ENCODE measurements at places on chromosomes 6 and 20.

DNA sequence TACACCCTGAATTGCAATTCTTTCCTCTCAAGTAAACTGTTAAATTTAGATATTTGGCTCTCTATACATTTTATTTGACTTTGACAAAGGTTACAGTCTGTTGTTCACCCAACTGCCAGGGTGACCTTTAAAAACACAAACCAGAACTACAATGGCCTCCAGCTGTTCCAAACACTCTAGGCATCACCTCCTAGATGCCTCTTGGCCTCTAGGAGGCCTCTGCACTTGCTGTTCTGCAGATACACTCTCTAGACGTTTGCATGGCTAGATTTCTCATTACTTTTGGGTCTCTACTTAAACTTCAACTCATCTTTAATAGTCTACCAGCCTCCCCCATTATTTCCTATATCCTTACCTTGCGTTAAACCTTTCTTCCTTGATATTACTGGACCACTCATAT lies 102.8 kb upstream of the BEND3 start:
- DNase-seq: no peak

GRCh38 chr6:170358496-170358895 lies 51.9 kb downstream of the FAM120B start:
- no peak for DNase-seq

DNA sequence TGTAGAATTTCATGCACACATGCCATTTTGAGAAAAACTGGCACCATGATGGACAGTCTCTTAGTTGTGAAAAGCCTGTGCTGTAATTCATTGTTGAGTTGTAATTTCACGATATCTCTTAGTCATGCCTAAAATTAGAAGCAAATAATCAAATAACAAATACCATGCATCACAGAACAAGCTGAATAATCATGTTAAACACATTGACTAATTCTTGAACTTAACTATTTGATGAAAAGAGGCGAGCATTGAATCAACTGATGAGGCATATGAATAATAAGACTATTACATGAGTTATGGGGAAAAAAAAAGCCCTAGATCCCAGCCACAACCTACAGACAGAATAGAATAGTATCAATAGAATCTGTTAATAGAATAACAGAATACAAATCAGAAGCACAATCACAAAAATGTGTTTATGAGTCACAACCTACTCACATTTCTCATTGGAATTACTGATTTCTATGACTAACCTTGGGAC lies 14.2 kb upstream of the RNF217 start:
- DNase-seq: peak; percentile 8

GRCh38 chr6:3297909-3298308 lies 39.2 kb downstream of the PSMG4 start:
- no peak for DNase-seq

GRCh38 chr6:133159255-133159795 lies 81.8 kb upstream of the EYA4 start:
- DNase-seq: no peak

- DNase-seq: no peak
Measured at GRCh38 chr6:116385921-116386320, 15.2 kb downstream of the DSE start.

- no peak for DNase-seq
Measured at GRCh38 chr6:22411376-22412105, 114.7 kb upstream of the PRL start.

DNA sequence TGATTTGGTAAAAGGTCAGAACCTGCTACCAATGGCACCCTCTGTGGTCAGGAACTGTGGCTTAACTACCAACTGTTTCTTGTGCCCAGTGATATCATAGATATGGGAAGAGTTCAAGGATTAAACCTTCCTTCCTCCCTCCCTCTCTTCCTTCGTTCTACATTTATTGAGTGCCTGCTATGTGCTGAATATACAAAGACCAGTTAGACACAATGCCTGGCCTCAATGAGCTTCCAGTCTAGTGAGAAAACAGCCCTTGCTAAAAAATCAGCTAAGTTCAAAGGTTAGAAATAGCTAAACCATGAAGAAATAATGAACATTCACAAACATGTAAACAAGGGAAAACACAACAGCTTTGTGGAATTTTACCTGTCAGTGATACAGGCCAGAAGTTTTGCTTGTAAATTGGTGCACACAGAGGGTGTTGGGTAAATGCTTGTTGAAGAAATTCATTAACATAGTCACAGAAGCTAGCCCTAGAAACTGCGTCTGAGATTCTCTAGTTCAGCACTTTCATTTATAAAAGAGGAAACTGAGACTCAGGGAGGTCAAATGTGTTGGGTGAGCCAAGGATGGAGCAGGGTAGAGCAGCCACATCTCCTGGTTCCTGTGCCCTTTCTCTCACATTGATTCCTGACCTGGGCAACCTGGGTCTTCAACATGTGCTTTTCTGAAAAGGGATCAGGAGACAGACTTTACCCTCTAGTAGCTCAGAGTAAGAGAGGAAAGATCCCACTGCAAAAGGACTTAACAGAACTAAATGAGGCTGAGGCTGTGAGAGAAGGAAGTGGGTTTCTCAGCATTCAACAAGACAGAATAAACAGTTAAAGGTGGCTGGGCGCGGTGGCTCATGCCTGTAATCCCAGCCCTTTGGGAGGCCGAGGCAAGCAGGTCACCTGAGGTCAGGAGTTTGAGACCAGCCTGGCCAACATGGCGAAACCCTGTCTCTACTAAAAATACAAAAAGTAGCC lies 14.4 kb upstream of the FOXO3 start:
- DNase-seq: no peak

DNA sequence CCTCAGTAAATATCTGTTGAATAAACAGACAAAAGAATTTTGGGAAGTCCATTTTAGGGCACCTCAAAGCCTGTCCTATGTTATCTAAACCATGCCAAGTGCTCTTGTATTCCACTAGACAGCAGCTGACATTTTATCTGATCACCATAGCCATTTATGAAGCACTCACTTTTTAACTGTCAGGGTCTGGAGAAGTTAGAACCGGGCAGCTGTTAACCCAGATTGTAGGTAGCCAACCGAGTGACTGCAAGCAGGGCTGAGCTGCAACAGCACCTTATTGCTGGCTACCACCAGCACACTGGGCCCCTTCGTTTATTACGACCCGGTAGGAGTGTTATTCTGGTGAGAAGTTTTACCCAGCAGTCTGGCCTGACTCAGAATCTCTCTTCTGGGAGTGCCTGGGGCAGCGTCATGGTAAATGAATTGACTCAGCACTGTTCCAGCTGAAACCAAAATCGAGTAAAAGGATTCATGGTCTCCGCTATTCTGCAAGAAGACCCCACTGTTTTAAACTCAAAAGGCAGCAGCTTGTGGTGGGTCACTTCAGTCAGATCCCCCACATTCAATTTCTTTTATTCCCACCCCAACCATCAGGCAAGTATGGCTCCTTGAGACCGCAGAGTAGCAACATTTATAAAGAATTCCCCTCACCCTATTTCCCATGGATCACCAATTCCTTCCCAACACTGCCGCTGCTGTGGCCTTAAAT lies 1.7 kb downstream of the UBE2V1 start:
- peak; percentile 68 for DNase-seq

DNA sequence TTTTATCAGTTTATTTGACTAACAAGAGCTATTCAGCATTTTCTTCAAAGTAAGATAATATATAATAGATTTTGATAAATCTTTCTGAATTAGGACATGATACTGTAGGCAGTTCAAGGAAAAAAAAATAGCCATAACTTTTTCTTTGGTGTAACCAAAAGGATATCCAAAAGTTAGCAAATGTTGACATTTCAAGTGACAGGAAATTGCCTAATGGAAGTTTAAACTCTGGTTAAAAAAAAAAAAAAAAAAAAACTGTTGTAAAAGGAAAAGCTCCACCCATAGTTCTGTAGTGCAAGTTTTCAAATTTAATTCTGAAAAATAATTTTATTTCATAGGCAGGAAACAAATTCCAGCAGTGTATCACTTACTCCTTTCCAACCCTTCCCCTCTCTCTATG lies 18.8 kb downstream of the HEBP2 start:
- no peak for DNase-seq

GRCh38 chr6:45718871-45719270 lies 296.8 kb downstream of the CLIC5 start:
- peak; percentile 55 for DNase-seq

DNA sequence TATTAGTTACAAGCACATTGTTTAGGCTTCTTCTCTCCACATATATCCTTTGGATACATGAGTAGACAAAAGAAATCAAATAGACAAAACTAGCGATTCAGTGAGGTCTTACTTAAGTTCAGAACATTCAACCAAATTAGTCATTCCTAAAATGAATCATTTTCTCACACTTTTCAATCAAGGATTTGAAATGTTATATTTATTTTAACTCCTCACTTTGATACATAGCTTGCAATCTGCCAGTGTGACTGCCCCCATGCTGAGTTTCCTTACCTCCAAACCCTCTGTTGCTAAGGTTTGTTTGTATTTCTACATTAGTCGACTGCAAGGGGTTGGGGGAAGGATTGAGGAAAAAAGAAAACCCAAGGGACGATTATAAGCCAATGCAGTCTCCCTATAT lies 3.5 kb upstream of the MOXD1 start:
- DNase-seq: no peak

DNA sequence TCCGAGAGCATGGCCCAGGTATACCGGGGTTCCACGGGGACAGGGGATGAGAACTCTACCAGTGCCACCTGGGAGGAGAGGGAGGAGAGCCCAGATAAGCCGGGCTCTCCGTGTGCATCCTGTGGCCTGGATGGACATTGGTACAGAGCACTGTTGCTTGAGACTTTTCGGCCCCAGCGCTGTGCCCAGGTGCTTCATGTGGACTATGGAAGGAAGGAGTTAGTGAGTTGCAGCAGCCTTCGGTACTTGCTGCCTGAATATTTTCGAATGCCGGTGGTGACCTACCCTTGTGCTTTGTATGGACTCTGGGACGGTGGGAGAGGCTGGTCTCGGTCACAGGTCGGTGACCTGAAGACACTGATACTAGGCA lies 1.3 kb downstream of the TDRD6 start:
- no peak for DNase-seq

DNA sequence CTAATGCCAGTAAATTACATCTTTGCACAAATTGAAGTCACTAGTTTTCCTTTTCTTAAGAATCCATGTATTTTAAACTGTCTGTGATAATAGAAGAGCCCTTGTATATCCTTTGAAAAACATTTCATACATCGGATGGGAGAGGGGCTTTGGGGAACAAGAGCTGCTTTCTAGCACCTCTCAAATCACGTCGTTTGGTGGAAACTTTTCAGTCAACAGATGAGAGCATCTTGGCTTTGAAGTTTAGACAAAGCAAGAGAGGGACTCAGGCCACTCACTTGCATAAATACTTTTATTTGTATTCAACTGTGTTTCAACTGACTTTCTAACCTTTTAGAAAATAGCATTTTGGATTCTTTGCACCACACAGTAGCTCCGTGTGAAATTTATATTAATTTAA lies 502.3 kb upstream of the IMPG1 start:
- no peak for DNase-seq

DNA sequence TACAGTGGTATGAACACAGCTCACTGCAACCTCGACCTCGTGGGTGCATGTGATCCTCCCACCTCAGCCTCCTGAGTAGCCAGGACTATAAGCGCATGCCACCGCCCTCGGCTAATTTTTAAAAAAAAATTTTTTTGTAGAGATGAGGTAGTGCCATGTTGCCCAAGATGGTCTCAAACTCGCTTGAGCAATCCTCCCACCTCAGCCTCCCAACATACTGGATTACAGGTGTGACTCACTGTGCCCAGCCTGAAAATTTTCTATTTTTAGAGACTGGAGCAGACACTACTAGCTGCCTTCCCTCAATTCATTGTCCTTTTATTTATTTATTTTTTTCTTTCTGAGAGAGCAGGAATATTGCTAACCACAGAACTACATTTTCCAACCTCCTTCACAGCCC lies 20.3 kb upstream of the GTF3C6 start:
- no peak for DNase-seq

DNA sequence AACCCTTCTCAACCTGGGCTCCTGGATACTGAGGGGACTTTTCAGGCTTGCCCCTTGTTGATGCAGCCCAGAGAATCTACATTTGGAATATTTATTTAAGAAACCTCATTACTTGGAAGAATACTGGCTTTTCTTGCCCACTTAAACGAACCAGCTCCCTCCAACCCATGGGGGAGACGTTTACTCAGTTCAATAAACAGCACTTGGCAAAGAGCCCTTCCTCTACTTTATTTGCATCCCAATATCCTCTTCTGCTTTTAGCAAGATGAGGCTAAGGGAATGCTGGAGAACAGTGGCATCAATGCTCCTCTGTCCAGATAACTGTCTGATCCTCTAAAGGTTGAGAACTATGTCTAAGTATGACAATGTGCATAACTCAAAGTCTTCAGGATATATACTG lies 22.2 kb downstream of the PTPRK start:
- no peak for DNase-seq

DNA sequence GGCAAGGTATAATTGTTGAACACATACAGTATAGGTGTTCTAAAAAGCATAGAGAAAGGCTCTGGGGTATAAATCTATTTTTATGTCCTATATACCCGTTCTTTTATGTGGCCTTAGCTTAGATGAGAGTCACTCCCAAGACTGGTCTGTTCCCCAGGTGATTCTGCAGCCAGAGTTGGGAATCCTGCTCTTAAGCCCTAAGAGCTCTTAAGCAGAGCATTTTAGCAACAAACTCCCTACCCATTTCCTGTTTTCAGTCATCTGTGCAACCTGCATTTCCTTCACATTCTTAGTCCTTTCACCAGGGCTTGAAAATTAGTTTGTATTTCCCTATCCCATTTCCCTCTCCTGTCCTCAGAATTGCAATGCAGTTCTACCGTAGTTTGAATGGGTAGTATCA lies 166.1 kb downstream of the HS3ST5 start:
- DNase-seq: no peak

DNA sequence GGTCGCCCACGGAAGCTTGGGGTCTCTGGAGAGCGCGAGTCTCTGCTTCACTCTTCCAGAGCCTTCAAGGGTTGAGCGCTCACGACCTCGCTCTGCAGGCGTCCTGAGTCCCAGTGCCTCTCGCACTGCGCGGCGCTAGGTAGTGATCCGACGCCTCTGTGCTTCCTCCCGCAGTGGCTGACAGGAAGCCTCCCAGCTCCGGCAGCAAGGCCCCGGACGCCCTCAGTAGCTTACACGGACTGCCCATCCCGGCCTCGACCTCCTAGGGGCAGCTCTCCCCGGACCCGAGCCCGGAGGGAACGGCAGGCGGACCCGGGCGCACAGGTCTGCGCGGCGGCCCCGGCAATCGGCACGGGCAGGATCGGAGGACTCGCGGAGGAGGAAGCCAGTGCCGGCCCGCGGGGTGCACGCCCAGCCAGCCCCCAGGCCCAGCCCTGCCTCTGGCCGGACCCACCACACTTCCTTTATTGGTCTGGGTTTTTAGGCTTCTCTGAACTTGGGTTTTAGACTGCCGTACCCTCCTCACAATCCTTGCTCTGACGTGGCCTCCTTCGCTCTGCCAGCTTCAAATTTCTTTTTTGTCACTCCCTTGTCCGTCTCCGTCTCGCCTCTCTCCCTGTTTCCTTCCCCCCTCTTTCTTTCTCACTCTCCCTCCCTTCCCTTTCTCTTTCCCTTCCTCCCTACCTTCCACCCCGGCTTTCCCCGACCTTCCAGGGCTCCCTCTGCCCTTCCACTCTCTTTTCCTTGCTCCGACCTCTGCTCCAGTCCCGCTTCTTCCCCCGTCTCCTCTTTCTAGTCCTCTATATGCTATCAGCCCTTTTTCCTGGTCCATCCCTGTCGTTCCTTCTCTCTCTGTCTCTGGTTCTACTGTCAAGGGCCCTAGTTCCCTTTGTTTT lies 9.1 kb downstream of the PAX1 start:
- DNase-seq: no peak
